ENCODE measurements at places on chromosomes 2 and 18.

DNA sequence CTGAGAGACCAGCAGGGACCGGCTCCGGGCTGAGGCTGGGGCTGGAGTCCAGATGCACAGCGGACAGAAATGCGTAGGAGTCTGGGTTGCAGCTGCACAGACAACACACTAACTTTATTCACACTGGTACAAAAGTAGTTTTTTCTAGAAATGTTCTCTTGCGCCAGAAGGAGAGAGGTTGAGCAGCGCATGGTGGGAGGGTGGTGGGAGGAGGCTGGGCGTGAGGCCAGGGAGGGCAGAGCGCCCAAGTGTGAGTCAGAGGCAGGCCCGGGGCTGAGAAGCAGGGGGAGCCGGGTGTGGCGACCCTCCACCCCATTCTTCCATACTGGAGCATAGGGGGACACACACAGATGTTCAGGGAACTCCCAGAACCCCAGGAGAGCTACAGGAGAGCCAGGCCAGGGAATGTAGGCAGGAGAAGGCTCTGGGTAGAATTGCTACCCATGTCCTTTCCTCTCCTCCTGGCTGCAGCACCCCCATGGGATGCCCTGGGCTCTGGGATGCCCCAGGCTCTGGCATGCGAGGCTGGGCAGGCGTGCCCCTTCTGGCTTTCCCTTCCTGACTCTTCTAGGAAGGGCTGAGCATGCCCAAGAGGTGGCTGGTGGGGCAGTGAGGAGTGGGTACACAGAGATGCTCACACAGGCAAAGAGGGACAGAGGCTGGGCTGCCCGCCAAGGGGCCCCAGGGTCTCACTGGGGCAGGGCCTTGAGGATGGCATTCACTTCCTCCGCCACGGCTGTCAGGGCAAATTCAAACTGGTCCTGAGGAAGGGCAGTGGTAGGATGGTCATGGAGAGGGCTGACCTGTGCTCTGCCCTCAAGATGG lies 10.6 kb downstream of the DNAJB2 start:
- peak; percentile 70 for DNase-seq

DNA sequence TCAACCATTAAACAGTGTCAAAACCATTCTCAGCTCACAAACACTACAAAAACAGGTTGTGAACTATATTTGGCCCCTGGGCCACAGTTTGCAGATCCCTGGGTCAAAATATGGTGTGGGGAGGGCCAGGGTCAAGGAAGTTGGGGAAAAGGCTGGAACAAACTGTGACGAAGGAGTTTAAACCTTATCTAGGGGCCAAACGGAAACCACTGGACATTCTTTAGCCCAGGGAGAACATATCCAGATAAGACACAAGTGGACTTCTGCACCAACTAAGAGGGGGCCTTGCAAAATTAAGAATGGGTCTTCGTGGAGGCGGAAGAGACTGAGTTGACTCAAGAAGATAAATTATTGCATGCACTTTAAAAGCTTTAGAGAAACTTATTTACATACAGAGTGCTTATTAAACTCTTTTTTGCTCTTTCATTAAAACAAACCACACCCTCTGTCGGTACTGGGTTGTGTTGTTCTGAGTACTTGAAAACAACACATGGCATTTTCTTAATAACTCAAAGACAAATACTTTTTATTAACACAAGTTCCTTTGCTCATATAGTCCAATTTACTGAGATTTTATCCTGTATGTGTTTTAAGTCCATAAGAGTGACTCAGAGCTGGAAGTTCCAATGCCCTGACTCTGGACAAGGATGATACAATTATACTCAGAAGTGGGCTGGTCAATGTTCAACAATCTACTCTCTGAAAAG lies 5.3 kb upstream of the ASAP2 start:
- DNase-seq = no peak

DNA sequence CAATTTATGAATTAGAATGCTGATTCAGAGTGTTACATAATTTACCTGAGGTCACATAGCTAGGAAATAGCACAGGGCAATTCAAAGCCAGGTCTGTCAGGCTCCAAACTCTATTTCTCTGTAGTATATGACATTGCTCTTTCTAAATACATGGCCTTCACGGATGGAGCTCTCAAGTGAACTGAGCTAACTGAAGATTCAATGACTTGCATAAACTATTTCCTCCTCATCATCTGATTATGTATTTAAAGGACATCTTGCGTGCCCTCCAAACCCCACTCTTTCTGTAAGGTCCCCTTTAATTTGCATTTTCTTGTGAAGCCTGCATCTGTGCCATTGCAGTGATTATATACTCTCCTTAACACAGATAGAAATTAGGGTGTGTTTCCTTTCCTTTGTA lies 537.4 kb upstream of the VRK2 start:
- no peak for DNase-seq

- no peak for DNase-seq
Measured at GRCh38 chr18:45284851-45285250, 330.4 kb upstream of the SLC14A2 start.

- peak; percentile 90 for DNase-seq
Measured at GRCh38 chr18:55321265-55322177, 266.5 kb downstream of the TCF4 start.

GRCh38 chr2:225103737-225104141 lies 61.5 kb upstream of the DOCK10 start:
- no peak for DNase-seq

DNA sequence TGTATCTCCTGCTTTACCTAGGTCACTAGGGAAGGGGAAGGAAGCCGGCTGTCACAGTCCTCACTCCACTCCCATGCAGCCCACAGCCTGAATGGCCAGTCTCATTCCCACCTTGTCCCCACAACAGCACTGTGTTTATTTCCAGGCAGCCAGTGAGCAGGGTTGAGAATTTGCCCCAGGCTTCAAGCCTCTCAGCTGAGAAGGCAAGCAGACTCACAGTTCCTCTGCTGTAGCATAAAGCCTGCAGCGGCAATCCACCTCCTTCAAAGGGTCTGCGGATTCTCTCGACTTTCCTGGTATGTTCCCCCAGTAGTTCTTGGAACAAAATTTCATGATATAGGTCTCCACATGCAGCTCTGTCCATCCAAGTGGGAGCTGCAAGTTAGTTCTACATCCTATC lies 262.9 kb upstream of the GULP1 start:
- no peak for DNase-seq

DNA sequence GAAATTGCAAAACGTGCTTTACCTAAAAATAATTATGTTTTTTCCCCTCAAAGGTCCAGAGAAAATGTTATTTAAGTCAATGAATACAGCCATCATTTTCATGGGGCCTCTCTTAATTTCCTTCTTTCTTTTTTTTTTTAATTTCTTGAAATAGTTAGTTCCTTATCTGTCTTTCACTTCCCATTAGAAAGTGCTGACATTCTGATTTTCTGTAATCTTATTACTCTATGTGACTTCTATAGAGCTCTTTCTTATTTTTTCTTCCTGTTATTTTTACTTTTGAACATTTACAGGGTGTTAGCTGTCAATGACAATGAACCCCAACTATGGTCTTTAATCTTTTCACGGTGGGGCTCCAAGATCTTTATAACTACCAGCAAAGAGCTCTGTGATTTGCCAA lies 30.0 kb downstream of the CTLA4 start:
- DNase-seq = no peak

DNA sequence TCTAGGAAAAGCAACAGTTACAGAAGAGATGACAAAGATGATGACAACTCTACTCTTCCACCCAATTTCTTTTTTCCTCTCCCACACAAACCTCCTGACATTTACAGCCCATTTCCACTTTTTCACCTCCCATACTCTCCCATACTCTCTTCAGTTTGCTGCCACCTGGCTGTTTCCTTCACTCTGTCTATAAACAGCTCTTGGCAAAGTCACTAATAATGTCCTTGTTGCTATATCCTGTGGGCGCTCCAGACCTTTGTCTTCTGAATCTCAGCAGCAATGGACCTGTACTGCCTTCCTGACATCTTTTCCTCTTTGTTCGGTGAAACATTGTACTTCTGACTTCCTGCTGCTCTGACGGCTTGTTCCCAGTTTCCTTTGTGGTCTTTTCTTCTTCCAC lies 60.7 kb upstream of the CAVIN2 start:
- no peak for DNase-seq

GRCh38 chr2:671787-672605 lies 5.2 kb downstream of the TMEM18 start:
- no peak for DNase-seq

DNA sequence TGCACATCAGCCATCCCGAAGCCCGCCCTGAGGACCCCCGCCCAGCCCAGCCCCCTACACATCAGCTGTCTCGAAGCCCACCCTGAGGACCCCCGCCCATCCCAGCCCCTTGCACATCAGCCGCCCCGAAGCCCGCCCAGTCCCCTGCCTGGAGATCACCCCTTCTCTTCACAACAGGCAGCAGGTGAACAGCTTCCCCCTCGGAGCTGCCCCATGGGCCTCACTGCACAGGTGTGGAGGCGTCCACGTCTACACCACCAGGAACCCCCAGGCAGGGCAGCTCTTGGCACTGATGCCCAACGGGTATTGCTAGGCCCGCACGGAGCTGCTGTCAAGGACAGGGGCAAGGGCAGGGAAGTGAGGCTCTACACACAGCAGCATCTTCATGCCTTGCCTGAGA lies 137.6 kb downstream of the HDAC4 start:
- DNase-seq = no peak

- DNase-seq = no peak
Measured at GRCh38 chr2:32768387-32769174, 140.7 kb downstream of the TTC27 start.

- DNase-seq = no peak
Measured at GRCh38 chr2:231524477-231525247, 5.6 kb downstream of the NMUR1 start.

- no peak for DNase-seq
Measured at GRCh38 chr2:85690932-85691331, 3.2 kb upstream of the GNLY start.

GRCh38 chr2:127456960-127457359 lies 38.7 kb downstream of the PROC start:
- no peak for DNase-seq

GRCh38 chr2:14693874-14694273 lies 61.4 kb downstream of the LRATD1 start:
- no peak for DNase-seq

- no peak for DNase-seq
Measured at GRCh38 chr2:85804583-85804982, 50.8 kb downstream of the ATOH8 start.

DNA sequence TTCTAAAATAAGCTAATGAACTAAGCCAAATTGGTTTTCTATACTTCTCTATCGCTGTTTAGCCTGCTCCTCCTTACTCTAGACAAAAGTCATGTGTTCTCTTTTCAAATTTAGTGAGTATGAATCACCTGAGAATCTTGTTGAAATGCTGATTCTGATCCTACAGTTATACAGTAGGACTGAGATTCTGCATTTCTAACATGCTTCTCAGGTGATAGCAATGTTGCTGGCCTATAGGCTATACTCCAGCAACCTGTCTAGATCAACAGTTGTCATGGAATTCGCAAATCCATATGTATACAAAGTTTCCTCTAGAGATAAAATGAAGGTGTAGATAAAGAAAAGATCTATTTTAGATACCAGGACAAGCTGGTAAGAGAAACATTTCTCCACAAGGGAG lies 62.9 kb downstream of the MEMO1 start:
- no peak for DNase-seq

- no peak for DNase-seq
Measured at GRCh38 chr2:207960090-207960489, 65.2 kb downstream of the PLEKHM3 start.

- peak; percentile 21 for DNase-seq
Measured at GRCh38 chr2:70946832-70947442, 11.2 kb downstream of the ATP6V1B1 start.

GRCh38 chr2:123303731-123304130 lies 721.4 kb upstream of the CNTNAP5 start:
- no peak for DNase-seq

- DNase-seq = no peak
Measured at GRCh38 chr18:61616111-61616610, 276.6 kb downstream of the RNF152 start.

DNA sequence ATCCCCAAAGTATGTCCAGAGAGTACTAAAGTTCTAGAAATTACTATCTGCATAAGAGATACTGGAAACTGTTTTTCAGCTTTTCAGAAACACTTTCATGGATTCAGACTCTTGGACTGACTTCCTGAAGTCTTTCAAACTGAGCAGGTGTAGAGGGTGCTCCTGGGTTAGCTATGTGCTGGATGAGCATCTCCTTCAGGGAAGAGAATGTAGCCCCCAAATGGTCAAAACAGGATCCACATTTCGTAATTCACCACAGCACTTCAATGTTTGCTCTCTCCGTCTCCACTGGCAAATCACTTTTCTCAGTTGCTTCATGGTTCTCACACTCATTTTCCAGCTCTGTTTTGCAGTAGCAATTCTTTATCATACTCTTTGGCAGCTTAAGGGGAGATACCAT lies 23.2 kb upstream of the SATB2 start:
- no peak for DNase-seq

GRCh38 chr2:96353032-96353561 lies 17.5 kb downstream of the NCAPH start:
- DNase-seq = peak; percentile 22

DNA sequence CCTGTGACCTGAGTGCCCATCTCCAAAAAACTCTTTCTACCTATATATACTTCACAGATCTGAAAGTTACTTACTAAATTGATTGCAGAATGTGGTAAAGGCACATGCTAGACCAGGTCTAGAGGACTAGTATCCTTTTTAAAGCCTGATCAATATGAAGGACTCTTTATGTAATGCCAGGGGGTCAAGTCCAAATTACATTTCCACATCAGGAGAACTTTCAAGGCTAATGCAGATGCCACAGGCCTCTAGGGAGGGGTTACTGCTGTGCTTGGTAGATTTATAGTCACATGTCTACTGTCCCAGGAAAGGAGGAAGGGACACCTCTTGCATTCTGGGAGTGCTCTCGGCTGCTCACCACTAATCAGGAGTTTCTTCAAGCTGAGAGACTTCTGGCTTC lies 118.4 kb upstream of the NOSTRIN start:
- DNase-seq = no peak

GRCh38 chr18:36303211-36303844 lies 5.8 kb downstream of the FHOD3 start:
- DNase-seq = no peak

GRCh38 chr2:241808051-241808720 lies 807 bp upstream of the NEU4 start:
- DNase-seq = no peak

- DNase-seq = no peak
Measured at GRCh38 chr2:23452372-23452771, 67.4 kb downstream of the KLHL29 start.
